Stimulated activated CD4-positive, alpha-beta T cell treated with anti-CD3 and anti-CD28 coated beads, TNF-alpha, amount 100 ng/mL, for 1 hour (primary cell): ENCODE measurements at places on chromosomes 3 and 15.

- DNase-seq = no peak
Observed at GRCh38 chr3:138433892-138434275, 532 bp upstream of the ESYT3 start.

DNA sequence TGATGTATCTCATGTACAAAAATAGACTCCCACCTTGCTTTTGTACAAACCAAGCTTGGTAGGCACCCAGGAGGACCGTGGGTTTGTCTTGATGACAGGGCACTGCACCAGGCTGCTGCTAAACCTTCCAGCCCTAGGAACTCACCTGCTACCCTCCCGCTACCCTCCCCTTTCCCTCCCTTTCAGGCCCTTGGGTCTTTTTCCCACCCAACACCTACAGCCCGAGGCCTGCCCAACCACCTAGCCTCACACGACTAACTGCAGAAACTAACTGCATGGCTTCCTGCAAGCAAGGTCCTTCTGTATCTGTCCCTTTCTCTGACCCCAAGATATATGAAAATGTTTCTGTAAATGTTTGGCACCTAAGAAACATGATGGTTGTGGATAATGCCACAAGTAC, 11.1 kb downstream of the PPM1M start:
- DNase-seq = no peak

- DNase-seq = no peak
Observed at GRCh38 chr15:70237626-70238025, 139.9 kb upstream of the TLE3 start.

DNA sequence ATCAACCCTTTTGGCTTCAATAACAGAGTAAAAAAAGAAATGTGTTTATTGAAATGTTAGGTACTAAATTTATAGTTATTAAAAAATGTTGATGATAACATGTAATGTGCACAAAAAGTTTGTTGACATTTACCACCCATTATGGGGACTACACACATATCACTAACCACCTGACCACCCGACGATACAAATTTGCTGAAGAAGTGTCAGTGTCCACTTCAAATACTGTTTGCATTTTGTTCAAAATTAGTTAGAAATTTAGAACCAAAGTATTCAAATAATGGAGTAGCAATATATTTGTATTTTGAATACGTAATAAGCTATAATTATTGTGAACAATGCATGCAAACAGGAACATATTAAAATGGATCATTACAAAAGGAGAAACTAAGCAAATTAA, 54.4 kb downstream of the KCNH8 start:
- no peak for DNase-seq

DNA sequence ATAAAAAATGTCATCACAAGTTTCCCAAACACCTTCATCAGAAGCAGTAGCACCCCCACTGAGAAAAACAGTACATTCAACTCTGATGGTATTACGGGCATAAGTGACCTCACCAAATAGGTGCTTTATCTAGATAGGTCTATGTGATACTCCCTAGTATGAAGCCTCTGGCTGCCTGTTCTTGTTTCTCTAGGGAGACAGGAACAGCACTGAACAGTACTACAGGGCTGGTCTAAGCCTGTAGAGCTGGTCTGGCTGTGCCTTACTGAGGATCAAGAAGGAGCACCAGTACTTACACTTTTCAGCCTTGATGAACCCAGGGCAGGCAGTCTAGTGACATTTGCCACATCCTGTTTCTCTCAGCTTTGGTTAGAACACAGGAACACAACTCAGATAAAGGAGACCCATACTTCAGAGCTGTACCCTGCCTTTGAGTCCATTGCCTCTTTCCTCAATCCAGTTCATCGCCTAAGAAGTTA, 35.9 kb downstream of the OXNAD1 start:
- peak; percentile 26 for DNase-seq

DNA sequence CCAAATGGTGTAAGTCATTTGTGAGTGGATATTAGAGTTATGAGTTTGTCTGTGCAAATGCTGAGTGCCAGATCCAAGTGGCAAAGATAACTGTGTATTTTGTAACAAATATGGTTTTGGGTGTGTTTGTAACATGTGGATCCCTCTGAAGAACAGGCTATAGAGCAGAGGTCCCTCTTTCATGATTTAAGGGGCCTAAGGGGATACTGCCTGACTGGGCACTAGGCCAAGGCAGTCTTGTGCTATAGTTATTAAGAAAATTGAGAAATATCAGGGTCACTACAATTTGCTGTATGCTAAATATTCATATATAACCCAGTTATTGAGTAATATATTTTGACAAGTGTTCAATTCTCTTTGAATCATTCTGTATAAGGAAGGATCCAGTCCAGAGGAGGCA, 555.6 kb upstream of the RGMA start:
- DNase-seq = no peak

DNA sequence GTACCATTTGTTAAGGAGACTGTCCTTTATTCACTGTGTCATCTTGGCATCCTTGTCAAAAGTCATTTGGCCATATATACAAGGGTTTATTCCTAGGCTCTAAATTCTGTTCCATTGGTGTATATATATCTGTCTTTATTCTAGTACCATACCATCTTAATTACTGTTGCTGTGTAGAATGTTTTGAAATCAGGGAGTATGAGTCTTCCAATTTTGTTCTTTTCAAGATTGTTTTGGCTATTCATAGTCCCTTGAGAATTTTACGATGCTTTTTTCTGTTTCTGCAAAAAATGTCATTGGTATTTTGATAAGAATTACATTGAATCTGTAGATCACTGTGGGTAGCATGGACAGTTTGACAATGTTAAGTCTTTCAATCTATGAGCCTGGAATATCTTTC, 28.7 kb downstream of the PFN2 start:
- DNase-seq = no peak

DNA sequence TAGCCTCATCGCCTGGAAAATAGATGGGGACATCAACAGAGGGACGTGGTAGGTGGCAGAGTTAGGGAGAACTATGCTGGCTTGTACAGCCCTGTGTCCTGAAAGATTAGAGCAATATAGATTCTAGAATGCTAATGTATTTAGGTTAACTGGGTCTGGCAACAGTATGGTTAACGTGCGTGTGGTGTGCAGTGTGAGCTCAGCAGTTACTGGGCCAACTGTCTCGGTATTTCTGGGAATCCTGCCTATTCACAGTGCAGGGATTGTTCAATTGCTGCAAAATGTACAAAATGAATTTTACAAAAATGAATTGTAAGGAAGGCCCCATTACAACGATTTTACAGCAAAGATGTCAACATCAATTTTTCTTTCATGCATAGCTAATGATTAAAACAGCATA, 20.6 kb downstream of the MEIS2 start:
- DNase-seq = no peak

GRCh38 chr3:140249188-140249587, 314.2 kb downstream of the CLSTN2 start:
- no peak for DNase-seq

- no peak for DNase-seq
Observed at GRCh38 chr3:15845475-15845874, 47.7 kb upstream of the ANKRD28 start.

GRCh38 chr3:34357461-34357860, 559.0 kb downstream of the PDCD6IP start:
- DNase-seq = no peak

GRCh38 chr3:119731560-119732343, 28.9 kb downstream of the CFAP91 start:
- no peak for DNase-seq

DNA sequence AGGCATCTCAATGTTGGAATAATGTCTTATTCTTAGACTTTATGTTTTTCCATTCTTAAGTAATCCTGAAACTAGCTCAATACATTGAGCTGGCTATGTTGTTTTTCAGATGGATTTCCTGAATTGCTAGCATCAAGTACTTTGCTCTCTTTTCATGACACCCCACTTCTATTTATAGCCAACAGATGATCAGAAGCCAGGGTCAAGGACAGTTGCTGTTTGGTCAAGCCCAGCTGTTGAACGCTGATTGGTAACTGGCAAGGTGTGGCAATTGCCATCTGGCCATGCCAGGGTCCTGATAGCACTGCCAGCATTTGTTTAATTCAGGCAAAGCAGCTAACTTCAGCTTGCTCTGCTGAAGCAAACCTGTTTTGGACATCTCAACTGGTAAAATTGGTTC, 46.2 kb upstream of the PLCL2 start:
- DNase-seq = no peak

GRCh38 chr3:138450704-138451424, 16.4 kb downstream of the ESYT3 start:
- no peak for DNase-seq

GRCh38 chr3:42500909-42501308, 1.5 kb upstream of the VIPR1 start:
- no peak for DNase-seq

DNA sequence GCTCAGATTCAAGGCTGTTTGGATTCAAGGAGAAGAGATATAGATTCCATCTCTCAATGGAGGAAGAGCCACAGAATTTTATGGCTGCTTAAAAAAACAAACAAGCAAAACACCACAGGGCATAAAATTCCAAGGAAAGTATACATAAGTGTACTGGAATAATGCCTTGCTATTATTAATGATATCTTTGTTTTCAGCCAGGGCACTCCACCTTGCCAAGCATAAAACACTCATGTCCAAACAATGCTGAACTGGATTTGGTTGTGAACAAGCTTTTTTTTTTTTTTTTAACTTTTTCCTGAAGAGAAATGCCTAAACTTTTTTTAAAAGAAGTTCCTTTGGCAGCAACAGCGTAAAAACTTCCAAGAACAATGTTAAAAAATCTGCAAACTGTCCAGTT, 4.8 kb upstream of the CLSTN2 start:
- no peak for DNase-seq

DNA sequence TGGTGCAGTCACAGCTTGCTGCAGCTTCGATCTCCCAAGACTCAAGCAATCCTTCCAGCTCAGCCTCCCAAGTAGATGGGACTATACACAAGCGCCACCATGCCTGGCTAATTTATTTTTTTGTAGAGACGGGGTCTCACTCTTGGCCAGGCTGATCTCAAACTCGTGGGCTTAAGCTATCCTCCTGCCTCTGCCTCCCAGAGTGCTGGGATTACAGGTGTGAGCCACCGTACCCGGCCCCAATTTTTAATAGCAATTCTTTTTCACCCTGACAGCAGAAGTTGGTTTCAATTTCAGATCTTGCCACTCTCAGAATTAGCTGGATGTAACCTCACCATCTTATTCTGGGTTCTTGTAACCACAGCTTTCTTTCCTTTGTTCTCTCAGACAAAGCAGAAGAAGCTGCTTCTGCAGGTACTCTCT, 64.8 kb downstream of the TRIM71 start:
- no peak for DNase-seq

GRCh38 chr15:100131321-100132224, 210.2 kb downstream of the ADAMTS17 start:
- DNase-seq = no peak

GRCh38 chr3:101725194-101725889, 928 bp downstream of the CEP97 start:
- DNase-seq = no peak

DNA sequence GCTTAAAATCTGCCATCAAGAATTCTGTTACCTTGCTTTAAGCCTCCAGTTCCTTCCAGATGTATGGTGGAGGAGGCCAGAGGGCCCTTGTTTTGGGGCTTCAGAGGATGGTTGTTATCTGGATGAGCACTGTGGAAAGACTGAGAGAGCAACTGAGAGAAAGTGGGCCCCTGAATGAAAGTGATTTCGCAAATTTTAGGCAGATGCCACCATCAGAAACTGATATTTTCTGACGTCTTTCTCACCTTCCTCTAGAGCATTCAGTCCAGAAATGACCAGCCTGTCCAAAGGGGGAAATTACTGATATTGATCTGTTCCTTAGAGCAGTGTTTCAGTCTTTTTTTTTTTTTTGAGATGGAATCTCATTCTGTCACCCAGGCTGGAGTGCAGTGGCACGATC, 13.4 kb downstream of the B3GNT5 start:
- DNase-seq = no peak

- no peak for DNase-seq
Observed at GRCh38 chr15:29890336-29891095, 68.2 kb upstream of the TJP1 start.

GRCh38 chr3:133663569-133664313, 2.0 kb upstream of the TOPBP1 start:
- DNase-seq = no peak
